ENCODE measurements at places on chromosomes 4 and X.

DNA sequence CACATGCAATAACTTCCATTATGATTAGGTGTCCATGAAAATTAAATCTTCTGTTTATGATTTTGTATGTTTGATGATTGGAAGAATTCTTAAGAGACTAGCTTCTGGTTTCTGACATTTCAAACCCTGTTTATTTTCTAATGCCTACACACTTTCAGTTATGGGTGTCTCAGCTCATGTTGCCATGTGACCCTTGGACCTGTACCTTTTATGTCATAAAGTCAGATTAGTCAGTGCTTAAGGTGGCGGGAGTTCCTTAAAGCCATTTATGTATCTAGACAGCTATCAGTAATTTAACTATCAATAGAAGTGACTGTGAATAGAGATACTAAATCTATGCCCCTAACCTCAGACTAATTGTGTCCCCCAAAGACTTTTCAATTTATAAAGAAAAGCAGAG lies 155.6 kb downstream of the GBA3 start:
- no peak for DNase-seq

GRCh38 chr4:61727286-61727685 lies 527.2 kb downstream of the ADGRL3 start:
- DNase-seq = no peak

DNA sequence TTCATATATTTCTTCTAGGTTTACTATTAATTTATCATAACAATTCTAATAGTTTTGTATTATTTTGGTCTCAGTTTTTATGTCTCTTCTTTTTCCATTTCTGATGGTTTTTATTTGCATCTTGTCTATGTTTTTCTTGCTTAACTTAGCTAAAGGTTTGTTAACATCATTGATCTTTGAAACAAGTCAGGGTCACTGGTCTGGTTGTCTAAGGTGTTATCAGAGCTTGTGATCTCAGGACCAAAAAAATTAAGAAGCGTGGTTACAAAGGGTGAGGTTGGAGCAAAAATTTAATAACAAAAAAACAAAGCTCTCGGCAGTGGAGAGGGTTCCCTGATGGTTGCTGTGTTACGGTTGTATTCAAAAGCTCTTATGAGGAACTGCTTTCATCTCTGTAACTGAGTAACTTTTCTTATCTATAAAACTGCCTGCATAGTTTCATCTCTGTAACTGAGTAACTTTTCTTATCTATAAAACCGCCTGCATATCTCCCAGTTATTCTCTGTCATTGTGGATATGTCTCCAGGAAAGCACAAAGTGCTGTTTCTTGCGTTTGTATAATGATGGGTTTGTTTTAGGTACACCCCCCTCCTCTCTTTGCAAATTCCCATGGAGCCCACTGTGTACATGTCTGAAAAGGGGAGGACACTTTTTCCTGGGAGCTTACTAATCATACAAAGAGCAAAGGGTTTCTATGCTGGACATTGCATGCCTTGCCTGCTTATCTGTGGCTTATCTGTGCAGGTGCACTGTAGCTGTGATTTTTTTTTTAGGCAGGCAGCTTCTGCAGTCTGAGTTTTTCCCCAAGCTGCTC lies 62.4 kb upstream of the UGT2B15 start:
- no peak for DNase-seq

DNA sequence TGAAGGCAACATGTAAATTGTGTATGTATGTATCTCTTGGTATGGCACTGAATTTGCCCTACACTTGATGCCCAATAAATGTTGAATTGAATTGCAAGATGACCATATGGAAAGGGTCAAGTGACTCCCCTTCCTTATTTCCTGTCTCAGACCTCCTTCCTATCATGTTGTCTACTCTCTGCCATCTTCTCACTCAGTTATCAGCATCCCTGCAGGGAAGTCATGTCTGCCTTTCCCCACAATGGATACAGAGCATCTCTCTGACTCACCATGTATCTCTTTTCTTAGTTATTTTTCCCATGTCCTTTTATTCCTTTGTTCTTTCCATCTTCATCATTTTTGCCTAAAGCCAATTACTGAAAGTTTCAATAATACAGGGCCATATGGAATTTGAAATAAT lies 22.5 kb downstream of the BMX start:
- no peak for DNase-seq

DNA sequence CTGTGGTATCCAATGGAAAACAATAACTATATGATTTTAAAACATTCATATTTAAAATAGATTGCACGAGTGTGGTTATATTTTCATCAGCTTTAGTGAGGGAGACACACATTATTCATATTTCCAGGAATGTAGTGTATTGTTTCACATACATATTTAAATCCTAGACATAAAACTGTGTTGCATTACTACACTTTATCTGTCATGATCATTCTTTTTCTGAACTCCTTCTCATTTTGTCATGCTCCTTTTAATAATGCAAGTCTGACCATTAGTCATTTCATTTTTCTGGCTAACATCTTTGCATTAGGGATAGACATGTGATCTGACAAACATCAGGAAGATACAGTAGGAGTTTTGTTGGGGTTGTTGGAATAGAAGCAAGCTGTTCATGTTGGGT lies 1382.7 kb downstream of the PCDH7 start:
- no peak for DNase-seq

- DNase-seq = no peak
These were observed 90.9 kb downstream of the EGF start for GRCh38 chr4:110003401-110004187.

DNA sequence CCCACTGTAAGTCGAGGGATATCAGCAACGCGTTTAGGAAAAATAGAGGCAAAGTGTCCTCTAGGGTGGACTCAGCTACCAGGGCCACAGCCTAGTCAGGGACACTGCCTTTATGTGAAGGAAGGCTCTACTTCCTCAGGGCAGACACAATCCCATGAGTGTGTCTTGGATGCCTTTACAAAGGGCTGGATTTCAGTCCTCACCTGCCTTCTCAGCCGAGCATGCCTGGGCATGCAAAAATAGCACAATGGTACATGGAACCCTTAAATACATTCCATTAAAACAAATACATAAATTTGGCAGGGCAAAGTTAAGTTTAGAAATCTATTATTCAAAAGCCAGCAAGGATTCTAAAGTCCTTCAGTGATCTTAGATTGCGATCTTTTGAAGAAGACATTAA lies 51.1 kb downstream of the DMD start:
- no peak for DNase-seq

DNA sequence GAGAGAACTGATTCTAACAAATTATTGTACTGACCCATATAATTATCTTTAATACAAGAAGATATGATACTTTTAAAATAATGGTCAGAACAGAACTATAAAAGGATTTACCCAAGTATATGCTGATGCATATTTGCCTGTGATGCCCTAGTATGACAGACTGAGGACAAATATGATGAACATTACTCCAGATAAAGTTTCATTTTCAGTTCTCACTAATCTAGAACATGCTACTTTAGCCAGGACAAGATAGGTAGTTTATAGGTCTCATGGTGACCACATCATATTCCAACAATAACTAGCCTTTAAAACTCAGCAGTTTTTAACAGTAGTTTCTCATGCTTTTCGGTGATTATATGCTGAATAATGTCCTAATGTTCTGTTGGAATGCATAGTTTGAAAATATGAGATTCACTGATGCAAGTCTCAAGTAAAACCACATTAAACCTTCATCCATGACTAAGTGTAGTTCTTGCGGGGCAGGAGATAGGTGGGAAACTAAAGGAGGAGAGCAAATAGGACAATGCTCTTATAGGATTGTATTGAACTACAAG lies 295.2 kb upstream of the AGA start:
- DNase-seq = no peak

- DNase-seq = no peak
These were observed 39.2 kb upstream of the USP9X start for GRCh38 chrX:41045960-41046567.

DNA sequence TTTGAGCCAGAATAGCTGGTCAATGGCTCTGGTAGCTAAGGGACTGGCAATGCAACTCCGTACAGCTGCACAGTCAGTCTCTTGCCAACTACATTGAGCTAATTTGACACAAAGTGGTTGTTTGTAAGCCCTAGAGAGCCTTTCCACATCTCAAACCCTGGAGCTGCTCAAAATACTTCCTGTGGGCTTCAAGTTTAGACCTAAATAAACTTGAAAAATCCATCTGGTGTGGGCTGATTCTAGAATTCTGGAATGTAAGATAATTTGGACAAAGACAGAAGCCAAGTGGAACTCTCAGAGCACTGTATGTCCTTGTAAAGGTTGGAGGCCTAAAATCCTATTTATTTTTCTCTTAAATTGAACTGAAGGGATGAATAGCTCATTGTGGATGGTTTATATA lies 380.8 kb downstream of the SPRY1 start:
- DNase-seq = no peak

DNA sequence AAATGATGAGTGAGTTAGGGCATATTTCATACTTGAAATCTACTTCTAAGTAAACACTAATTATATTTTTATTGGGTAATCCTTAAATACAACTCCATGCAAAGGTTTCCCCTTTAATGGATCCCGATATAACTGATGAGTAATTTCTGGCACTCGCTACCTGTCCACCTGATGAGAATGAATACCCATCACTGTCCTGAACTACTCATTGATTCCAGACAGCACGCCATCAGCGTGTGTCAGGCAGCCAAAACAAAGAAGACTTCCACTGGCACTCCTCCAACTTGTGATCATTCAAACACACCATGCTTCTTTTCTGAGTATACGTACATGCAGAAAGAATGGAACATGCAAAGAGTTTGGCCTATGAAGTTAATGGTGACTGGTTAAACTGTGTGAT lies 69.4 kb downstream of the HCCS start:
- no peak for DNase-seq

DNA sequence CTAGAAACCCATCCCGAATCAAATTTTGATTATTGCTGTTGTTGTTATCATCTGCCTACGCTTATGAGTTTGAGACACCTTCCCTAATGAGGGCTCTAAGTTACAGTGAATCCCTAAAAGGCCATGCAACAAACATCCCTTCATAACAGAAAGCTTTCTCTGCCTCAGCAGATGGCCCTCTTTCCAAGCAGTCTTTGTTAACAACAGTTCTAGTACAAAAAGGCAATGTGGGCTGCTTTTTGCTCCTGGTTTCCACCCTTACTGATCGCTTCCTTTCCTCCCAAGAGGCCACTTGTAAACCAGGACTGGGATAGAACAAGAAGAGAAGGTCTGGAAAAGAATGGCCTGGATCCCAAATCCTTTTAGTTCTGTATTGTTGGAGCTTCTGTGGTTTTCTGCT lies 24.2 kb downstream of the GPC4 start:
- DNase-seq = no peak

DNA sequence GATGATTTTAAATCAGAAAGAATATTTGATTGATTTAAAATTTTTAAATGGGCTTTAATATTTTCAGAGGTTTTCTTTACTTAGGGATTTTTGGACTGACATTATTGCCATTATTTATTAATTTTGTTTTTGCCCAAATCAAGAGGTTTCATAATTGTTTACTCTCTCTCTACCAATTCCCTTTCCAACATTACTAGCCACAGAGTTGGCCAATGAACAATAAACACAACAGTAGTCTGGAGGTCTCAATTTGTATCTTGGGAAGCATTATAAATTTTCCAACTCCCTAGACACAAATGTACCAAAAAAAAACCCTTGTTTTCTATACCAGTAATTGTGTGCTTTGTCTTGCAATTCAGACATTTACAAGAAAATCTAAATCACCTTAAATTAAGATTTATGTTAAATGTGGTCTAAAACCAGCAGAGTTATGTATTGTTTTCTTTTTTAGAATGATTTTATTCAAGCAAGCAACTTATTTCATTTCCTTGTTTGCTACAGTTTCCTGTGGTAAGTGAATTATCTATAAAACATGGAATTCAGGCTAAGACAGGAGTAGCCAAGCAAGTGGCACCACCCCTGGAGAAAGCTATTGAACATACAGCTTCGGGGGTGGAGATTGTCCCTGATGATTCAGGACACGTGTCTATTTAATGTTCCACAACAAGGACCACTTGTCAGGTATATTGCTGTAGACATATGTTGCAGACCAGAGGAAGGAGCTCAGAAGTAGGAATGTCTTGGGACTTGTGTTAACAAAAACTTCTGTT lies 622 bp downstream of the KLKB1 start:
- no peak for DNase-seq

GRCh38 chrX:20666331-20666730 lies 399.6 kb upstream of the RPS6KA3 start:
- no peak for DNase-seq

DNA sequence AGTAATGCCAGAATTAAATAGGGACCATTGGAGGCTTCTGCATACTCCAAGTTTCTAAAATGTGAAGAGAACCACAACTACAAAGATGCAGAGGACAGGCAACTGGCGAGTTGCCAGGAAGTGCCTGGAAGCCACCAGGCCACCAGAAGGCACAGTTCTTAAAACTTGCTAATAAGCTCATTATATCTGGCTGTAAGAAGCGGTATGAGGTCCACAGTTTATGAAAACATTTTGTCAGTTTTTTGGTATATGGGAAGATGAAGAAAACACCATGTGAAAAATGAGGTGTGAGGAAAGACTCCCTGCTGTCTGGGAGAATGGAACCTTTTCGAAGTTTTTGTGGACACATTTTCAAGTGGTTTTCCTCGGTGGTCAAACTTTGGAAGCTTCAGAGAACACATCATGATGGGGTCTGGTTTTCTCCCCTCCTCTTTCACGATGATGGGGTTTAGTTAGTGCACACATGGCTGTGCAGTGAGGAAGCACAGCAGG lies 202.7 kb downstream of the NR3C2 start:
- DNase-seq = no peak

DNA sequence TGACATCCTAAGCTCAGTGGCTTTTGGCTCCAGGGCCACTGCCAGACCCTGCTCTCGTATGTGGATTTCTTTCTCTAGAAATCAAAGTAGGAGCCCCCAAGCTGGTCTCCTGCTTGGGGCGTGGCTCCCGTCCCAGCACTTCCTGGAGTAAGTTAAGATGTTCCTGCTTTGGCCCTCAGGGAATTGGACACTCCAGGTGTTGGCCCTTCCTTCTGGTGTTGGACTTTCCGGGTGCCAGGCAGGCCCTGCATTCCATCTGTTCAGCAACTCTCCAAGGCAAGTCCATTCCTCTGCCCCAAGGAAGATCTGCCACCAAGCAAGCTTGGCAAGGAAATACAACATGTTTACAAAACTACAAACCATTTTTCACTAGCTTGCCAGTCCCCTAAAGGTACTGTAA lies 22.1 kb upstream of the GPC4 start:
- DNase-seq = no peak

DNA sequence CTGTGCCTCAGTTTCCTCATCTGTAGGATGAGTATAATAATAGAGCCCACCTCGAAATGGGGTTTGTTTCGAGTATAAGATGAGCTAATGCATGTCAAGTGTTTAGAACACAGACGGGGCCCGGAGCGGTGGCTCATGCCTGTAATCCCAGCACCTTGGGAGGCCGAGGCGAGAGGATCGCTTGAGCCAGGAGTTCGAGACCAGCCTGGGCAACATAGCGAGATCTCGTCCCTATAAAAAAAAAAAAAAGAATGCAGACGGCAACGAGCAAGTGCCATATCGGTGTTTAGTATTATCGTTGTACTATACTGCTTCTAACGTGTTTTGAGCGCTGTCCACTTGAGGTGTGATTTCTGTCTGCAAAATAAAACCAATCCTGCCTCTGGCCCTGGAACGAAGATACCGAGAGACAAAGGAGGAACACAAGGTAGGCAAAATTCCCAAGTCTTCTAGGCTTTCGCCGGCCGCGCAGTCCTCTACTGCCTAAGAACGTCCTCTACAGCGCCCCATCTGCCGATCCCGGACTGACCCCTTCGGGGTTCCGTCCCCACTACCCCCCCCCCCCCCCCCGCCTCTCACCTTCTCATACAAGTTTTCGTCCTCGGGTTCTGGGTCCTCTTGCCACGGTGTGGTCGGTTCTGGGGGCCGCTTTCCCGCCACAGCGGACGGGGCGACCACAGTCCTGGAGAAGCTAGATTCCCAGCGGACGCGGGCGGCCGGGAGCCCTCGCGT lies 442 bp downstream of the NDUFB11 start:
- peak; percentile 33 for DNase-seq

GRCh38 chrX:103310555-103311398 lies at the start of gene BEX2:
BEX2 (minus strand) TSS chrX:103310990; CDS start chrX:103309976, 1,014 bp downstream.
- peak; percentile 1 for DNase-seq

Measured in HL-60 (cell line).